Right lobe of liver (tissue), 6 donors: ENCODE measurements at places on chromosomes 6 and 20. TPM values are rescaled to one million over a fixed set of nuclear protein-coding genes. Genes with fewer than 3 reads are reported as not detected.

The ADTRP gene
- 0.46 TPM for total RNA-seq

- no peaks in the 10 kb centered on the region for H3K4me1 ChIP-seq
- no peak overlapping the region for H3K4me3 ChIP-seq
- no peaks in the 10 kb centered on the region for H3K27me3 ChIP-seq
- no peak for DNase-seq
- H3K36me3 ChIP-seq, result no peaks in the 10 kb centered on the region
- H3K27ac ChIP-seq, result no peak overlapping the region
These were observed 82.6 kb downstream of the TTLL2 start for GRCh38 chr6:167407239-167408064.

The PRL gene
- total RNA-seq, result not detected

GRCh38 chr20:32632461-32633354 lies 41.0 kb downstream of the C20orf203 start:
- H3K36me3 ChIP-seq, result no peaks in the 10 kb centered on the region
- H3K4me3 ChIP-seq, result no peak overlapping the region
- H3K27me3 ChIP-seq, result no peaks in the 10 kb centered on the region
- no peaks in the 10 kb centered on the region for H3K4me1 ChIP-seq

The TMEM244 gene
- total RNA-seq, result not detected
